Fibroblast of gingiva (primary cell): ENCODE measurements at places on chromosomes 7 and 10.

DNA sequence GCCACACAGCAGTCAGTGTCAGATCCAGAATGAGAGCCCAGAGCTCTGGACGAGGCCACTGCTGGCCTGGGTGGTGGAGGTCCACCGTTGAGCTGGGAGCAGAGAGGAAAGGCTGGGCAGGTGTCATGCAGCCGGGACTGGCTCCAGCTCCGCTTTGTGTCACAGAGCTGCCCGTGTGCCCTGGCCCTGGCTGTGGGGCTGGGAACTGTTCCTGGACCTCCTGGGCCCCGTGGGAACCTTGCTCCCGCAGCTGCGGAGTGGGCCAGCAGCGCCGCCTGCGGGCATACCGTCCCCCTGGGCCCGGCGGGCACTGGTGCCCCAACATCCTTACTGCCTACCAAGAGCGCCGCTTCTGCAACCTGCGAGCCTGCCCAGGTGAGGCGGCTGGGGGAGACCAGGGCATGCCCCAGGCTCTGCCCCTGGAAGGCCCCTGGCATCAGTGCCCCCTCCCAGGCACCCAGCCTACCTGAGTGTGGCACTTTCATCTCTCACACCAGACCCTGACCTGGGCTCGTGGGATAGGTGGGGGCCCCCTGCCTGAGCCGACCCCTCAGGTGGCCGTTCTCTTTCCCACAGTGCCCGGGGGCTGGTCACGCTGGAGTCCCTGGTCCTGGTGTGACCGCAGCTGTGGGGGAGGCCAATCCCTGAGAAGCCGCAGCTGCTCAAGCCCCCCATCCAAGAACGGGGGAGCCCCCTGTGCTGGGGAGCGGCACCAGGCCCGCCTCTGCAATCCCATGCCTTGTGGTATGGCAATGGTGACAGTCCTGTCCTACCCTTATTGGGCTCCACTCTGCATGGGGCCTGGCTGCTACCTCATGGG, 18.8 kb upstream of the ZNF862 start:
- DNase-seq: no peak

DNA sequence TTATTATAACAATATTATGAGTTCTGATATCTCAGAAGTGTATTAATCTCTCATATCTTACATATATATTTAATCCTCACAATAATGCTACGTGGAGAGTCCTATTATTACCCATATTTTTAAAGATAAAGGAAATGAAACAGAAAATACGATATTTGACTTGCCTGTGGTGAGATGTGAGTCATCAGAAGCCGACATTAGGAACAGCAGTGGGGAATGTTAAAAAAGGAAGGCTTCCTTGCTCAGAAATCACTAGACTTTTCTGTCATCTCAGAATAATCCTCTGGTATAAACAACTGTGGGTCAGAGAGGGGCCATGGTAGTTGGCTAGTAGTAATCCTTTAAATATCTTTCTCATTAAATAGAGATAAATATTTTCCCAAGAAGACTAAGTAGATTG, 402.3 kb upstream of the PCDH15 start:
- DNase-seq: no peak

- DNase-seq: no peak
Observed at GRCh38 chr10:122454071-122454470, 382 bp upstream of the ARMS2 start.

DNA sequence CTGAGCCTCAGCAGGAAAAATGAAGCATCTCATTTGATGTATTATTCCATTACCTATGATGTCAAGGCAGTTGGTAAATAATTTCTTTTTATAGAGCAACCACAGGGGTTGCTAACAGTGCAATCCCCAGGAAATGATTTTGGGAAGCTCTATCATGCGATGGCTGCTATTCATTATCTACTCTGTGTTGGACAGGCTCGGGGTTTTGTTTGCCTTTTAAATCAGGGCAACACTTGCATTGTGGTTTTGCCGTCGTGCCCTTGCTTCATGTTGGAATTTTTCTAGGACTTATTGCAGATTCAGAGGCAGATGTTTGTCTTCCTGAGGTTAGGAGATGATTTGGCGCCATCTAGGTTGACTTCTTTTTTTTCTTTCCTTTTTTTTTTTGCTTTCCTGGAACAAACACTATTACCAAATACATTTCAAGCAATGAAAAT, 128.4 kb downstream of the BICC1 start:
- DNase-seq: peak; percentile 99

- no peak for DNase-seq
Observed at GRCh38 chr10:34491678-34492077, 323.4 kb downstream of the PARD3 start.
